Astrocyte of the spinal cord (primary cell): ENCODE measurements at places on chromosomes 12 and 14.

DNA sequence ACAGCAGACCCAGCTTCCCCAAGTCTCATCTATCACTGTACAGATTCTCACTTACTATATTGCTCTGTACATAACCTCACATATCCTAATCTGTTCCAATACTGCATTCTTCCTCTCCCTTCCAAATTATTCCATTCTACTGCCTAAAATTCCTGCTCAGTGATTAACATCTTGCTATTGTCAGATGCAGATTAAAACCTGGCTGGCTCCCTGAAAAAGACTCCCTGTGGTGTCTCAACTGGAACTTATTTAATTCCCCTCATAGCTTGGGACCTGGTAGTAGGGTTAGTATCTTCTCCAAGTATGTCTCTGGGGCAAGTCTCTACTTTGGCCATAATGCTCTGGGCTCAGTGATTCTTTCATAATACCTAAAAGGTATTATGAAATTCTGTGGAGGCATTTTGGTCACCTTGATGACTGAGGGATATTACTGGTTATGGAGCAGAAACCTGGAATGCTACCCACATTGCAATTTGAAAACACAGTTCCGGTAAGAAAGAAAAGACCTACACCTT, 55.8 kb downstream of the PAWR start:
- peak; percentile 54 for DNase-seq

- DNase-seq, result no peak
Observed at GRCh38 chr14:70943838-70944237, 36.6 kb downstream of the PCNX1 start.

- no peak for DNase-seq
Observed at GRCh38 chr12:119613319-119613936, 19.9 kb downstream of the TMEM233 start.

DNA sequence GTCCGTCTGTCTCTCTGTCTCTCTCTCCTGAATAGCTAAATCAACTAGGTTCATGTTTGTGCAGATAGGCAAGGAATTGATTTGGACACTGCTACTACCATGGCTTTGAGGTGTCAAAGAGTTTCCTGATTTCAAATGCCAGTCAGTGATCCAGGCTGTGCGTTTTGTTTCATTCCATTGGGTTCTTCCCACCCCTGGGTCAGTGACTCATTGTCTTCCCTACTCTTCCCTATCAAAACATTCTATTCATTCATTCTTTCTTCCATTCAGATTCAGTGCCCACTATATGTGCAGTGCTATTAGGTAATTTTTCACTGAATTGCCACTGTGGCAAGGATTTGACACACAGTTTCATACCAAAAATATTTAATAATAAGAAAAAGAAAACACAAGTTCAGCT, 50.4 kb downstream of the RPH3A start:
- DNase-seq, result peak; percentile 32

GRCh38 chr12:71060426-71060825, 97.4 kb downstream of the TSPAN8 start:
- no peak for DNase-seq

DNA sequence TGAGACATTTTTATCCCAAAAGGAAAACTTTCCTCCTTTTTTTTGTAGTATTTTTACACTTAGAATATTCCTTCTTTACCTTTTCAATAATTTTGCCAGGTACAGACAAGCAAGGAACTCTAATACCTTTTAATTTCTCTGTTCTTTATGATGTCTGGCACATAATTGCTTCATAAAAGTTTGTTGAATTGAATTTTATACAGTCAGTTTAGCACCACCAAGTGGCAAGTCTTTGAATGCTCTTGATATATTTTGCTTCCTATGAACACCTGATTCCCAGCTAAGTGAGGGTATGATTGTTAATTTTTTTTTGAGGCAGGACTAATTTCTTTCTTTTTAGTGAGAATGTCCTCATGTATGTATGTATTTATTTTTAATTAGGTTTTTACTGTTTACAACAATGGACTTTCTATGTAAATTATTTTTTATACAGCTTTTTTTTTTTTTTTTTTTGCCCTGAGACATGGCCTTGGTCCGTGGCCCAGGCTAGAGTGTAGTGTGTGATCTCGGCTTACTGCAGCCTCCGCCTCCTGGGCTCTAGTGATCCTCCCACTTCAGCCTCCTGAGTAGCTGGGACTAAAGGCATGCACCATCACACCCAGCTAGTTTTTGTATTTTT, 6.9 kb downstream of the TBC1D15 start:
- peak; percentile 52 for DNase-seq

DNA sequence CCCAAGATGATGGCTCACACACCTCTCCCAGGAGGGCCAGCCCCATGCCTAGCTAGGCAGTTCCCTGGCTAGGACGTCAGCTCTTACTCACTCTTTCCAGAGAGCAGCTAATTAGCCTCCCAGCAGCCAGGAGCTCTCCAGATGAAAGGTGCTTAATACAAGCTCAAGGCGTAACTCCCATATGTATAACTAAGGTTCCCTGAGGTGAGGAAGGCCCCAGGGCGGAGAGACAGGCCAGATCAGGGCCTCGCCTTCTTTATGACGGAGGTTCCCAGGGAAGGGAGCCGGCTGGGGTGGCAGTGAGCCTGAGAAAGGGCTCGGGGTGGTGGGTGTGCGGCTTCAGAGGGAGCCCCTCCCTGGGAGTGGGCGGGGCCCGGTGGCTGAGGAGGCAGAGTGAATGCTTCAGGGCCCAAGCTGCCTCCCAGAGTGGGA, 26.4 kb upstream of the ZFP36L1 start:
- DNase-seq, result peak; percentile 80

- peak; percentile 43 for DNase-seq
Observed at GRCh38 chr14:89266754-89267153, 150.3 kb downstream of the FOXN3 start.

DNA sequence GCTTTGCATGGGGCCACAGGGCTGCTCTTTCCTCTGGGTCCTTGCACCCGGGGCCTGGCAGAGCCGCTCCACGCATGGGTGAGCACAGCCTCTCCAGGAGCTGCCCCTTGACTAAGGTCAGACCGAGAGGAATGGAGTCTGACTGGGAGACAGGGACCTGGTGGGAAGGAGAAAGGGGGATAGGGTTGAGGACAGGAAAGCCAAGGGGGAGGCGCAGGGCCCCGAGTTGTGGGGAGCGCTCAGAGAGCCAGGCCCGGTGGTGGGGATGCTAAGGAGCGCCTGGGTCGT, 16.0 kb downstream of the PAPLN start:
- no peak for DNase-seq

DNA sequence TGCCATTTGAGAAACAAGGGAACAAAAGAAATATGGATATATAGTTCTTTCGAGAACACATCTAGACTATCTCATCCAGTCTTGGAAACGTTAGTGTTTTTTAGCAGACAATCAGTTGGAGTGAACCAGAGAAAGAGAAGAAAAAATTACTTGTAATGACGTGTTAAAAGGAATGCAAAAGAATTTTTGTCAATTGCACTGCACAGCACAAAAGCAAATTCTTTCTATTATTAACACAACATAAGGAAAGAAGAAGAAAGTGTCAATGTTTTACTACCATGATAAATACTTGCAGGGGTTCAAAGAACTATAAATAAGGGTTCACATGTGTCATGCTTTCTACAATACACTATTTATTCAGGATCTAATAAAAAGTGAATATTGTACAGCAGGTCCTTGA, 27.5 kb upstream of the GSG1 start:
- no peak for DNase-seq

GRCh38 chr12:77377622-77378021, 312.3 kb upstream of the E2F7 start:
- DNase-seq, result no peak

DNA sequence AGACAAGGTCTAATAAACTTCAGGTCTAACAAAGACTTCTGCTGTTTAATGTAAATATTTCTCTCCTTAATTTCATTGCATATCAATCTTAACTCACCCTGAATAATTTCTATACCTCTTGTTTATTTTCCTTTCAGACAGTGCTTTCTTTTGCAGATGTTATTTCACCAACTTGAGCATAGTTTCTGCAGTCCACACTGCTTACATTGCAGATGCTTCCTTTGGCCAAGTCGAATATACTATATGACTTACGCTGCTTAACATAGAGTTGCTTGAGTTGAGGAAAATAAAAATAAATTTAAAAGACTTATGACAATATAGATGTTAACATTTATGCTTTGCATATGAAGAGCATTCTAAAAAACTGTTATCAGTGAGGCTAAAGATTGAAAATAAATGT, 217.7 kb downstream of the PTPRO start:
- no peak for DNase-seq

DNA sequence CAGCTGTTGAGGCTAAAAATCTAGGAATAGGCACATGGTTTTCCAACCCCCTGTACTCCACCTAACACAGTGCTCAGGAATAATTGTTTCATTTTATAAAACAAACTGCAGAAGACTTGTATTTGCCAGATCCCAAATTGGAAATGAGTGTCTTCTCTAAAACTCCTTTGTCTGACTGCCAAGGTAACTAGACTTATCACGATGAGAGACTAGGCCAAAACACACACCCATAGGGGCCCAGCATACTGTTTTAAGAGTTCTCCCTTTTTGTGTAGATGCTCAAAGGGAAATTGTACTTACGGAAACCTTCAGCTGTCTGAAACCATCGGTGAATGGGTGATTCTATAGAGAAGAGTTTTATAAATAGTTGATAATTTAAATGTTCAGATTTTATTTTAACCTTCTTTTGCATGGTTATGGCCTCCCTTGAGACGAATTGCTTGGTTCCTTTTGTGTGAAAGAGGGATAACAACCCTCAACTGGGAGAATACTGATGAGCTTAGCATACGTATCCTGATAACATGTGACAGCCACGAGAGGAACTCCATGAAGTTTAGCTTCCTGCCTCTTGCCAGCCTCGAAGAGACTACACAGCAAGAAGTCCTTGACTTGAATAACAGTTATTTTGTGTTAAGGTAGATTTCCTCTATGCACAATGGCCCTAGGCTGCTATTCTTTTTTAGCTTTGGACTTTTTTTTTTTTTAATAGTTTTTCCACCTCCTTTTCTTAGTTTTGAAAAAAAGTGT, 103.3 kb downstream of the PELI2 start:
- no peak for DNase-seq

DNA sequence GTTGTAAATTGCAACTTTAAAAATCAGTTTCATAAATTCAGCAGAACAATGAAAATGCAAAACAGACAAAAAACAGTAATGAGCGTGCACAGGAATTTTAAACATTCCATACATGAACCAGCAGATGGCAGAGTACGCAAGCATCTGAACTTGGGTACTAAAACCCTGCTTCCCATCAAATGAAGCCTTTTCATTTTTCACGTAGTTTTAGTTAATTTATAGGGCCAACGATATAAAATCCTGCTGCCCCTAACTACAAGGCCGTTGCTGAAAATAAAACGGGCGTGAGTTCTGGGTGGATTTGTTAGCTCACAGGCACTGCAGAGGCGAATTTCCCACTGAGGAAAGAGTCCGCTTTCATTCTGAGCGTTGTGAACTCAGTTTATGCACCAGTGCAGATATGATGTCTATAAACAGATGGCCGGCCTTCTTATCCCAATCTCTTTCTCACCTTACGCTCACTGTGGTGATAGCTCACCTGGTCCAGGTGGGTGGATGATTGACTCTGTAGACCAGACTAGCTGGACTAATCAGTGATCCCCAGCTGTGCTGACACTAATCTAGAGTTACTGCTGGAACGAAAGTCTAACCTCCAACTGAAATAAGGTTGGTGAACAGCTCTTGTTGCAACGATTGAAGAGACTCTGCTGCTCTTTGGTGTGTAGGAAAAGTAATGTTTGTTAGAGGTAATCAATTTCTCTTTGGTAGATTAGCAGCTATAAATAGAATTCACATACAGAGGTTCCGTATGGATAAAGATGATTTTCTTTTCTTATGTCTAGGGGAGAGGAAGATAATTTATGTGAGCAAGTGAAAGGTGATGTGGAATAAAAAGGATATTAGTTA, 89.2 kb downstream of the PDZRN4 start:
- peak; percentile 40 for DNase-seq

- no peak for DNase-seq
Observed at GRCh38 chr14:60506985-60507829, 1.7 kb upstream of the SIX6 start.

DNA sequence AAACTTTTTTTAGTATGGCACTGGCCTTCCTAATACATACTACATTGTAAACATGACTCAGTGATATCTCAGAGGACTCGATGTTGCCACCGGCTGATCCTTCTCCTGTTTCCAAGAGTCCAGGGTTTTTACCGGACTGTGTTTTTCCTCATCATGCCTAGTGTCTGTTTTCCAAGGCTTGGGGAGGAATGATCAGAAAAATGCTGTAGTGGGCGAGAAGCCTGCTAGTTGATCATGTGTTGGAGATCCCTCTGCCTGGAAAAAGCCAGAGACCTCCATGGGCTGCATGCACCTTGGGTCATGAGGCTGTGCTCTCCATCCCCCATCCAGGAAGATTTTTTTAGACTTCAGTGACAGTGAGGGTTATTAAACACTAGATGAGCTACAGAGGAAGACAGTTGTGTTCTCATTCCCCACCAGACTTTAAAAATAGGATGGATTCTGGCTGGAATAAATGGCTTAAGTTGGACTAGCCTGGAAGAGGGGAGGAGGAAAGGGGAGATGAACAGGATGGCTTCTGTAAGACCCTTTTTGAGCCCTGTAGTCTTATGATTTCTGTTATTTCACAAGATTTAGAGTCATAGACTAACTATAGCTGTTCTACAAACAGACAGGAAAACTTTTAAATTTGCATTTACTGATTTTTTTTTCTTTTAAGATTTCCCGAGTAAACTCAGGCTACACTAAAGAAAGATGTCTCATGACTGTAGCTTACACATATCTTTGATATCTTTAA, 145.7 kb downstream of the SAMD4A start:
- DNase-seq, result no peak

DNA sequence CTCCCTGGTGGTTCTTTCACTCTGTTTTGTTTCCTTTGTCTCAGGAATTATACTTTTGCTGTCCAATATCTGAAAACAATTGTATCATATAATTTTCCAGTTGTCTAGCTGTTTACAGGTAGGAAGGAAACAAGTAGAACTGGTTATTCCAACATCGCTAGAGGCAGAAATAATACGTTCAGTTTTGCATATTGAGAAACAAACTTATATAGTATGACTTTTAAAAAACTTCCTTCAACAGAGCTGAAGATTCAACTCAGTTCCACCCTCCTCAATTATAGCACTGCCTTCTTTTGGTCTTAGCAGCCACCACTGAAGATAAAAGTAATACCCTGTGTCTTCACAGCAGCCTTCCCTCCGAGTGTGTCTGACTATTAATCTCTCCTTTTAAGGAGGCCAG, 214.3 kb downstream of the EFCAB11 start:
- DNase-seq, result no peak

DNA sequence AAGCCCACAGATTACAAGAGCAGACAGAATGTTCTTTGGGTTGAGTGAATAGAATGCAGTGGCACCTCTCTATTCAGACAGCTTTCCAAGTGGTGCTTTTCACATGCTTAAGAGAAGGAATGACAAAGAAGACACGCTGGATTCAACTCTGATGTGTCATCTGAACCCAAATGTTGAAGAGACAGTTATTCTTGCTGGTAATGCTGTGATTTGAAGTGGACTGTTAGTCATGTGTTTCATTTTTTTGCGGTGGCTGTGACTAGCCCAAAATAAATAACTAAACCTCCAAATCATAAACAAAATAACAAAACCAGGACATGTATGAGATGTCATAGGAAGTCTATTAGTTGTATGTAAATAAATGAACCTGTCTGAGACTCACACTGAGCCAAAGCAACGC, 391.8 kb upstream of the PRICKLE1 start:
- DNase-seq, result peak; percentile 76
